ENCODE measurements at places on chromosomes 11 and 22.
A peak's percentile ranks its signal among the peaks of the same experiment; 100 is the strongest.

DNA sequence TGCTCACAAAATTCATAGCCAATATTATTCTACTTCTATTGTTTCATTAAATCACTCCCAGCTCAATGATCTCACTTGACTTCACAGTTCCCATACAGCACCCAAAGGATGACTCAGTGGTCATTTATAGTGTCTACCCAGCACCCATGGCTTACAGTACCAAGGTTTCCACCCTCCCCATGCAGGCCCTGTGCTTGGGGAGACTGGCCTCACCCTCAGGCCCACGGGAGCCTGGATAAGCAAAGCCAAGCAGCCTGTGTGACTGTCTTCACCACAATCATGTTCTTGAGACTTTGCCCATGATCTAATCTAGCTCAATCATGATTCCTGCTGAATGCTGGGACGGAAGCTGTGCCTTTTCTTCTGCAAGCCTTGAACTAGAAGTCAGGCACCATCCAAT is 97.6 kb downstream of the SLC36A4 start:
- no peak overlapping the region for H3K4me3 ChIP-seq
- no peaks in the 10 kb centered on the region for H3K27me3 ChIP-seq
- H3K4me1 ChIP-seq: no peaks in the 10 kb centered on the region

DNA sequence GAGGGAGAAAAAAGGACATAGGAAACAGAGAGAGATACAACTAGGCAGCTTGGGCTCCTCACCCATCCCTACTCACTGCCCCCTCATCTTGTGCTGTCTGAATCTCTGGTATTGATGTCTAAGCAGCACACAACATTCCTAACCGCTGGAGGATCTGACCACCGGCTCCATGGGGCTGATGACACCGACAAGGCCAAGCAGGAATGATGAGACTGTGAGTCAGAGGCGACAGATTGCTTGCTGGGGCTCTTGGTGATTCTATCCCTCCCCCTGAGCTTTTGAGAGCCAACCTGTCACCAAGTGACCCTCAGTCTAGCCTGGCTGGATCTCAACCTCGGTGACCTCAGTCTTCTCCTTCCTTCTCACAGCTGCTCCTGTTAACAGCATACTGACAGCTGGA is 13.8 kb downstream of the PAMR1 start:
- H3K4me1 ChIP-seq: no peaks in the 10 kb centered on the region
- no peaks in the 10 kb centered on the region for H3K36me3 ChIP-seq
- no peak overlapping the region for H3K4me3 ChIP-seq
- no peak overlapping the region for H3K27ac ChIP-seq
- DNase-seq: no peak

GRCh38 chr11:66907751-66908630 is 50.2 kb downstream of the PC start:
- DNase-seq: no peak
- no peak overlapping the region for H3K27ac ChIP-seq
- H3K4me3 ChIP-seq: no peak overlapping the region
- H3K36me3 ChIP-seq: no peaks in the 10 kb centered on the region
- H3K4me1 ChIP-seq: peaks cover 13% of the 10 kb centered on the region

GRCh38 chr11:126655807-126656128 is 300.3 kb downstream of the ST3GAL4 start:
- no peaks in the 10 kb centered on the region for H3K4me1 ChIP-seq
- no peaks in the 10 kb centered on the region for H3K36me3 ChIP-seq
- peaks cover 9% of the 10 kb centered on the region for H3K27me3 ChIP-seq
- H3K27ac ChIP-seq: no peak overlapping the region

DNA sequence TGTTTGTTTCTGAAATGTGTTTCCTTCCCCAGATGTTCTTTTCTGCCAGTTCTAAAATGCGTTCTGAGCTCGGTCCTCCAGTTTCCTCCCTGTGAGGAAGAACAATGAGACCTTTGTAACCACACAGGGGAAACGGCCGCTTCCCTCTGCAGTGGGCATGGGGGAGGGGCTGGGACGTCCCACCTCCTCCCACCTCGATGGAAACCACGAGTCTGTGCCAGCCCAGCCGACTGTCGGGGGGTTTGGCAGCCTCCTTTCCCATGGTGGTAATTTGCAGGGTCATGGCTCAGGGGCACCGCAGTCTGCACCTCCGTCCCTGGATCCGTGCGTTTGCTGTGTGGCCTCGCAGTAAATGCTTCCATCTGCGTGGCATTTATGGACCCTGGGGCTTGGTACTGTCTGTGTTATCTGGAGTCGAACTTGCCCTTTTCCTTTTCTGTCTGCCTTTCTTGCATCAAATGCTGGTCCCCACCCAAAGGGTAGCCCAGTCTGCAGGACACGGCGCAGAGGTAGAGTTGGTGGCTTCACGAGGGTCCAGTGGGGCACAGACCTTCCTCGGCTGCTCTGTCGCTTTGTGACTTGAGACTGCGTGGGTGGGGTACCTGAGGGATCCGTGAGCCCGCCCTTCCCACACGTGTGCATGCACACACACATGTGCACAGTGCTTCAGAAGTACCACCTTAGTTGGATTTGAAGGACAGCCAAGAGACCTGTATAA is 16.1 kb downstream of the LRP5 start:
- H3K36me3 ChIP-seq: no peaks in the 10 kb centered on the region
- no peak overlapping the region for H3K27ac ChIP-seq
- peak; percentile 51 for DNase-seq
- peak overlapping the region; percentile 21 for H3K4me3 ChIP-seq
- H3K4me1 ChIP-seq: peaks cover 92% of the 10 kb centered on the region
